Fibroblast of skin of right quadriceps (primary cell): ENCODE measurements at places on chromosomes 16 and 17.

DNA sequence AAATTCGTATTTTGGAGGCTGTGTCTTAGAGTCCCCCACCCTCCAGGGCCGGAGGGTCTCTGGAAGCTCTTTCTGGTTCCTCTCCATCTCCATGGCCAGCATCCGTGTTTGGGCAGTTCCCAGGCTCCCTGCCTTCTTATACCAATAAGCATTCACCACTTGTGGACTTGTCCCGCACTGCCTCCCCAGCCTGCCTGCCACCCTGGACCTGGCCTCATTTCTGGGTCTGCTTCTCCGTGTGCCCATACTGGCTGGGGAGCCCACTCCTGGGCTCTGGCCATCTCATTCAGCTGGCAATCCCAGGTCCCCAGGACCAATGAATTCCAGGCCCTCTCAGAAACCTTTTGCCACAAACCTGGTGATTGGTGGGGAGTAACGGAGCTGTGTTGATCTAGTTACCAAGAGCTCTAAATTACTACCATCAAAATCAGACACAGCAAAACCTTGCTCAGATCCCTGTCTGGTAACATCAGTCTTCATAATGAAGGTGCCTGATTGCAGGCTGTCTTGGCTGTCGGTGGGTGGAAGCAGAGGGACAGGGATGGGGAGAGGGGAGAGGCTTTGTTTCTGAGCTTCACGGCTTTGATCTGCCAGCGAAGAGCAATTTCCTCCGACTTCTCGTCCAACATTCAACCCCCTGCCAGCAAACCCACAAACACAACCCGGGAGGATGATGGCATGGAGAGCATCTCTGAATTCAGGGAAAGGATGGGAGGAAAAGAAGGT, 27.7 kb upstream of the CRHR1 start:
- DNase-seq = no peak

DNA sequence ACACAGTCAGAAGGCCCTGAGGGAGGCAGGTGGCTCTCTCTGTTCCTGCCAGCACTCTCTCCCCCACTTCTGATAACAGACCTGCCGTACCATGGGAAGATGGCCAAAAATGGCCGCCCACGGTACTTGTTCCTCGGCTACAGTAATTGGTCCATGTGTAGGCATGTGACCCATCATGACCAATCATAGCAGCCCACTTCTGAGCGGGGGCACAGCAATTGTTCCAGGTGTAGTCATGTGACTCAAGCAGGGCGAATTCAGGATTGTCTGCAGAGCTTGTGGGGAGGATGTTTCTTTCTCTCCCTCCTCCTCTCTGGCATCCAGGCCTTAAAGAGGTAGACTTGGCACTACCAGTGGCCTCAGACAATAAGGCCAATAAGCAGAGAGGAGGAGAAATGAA, 250.4 kb downstream of the MRTFB start:
- no peak for DNase-seq

DNA sequence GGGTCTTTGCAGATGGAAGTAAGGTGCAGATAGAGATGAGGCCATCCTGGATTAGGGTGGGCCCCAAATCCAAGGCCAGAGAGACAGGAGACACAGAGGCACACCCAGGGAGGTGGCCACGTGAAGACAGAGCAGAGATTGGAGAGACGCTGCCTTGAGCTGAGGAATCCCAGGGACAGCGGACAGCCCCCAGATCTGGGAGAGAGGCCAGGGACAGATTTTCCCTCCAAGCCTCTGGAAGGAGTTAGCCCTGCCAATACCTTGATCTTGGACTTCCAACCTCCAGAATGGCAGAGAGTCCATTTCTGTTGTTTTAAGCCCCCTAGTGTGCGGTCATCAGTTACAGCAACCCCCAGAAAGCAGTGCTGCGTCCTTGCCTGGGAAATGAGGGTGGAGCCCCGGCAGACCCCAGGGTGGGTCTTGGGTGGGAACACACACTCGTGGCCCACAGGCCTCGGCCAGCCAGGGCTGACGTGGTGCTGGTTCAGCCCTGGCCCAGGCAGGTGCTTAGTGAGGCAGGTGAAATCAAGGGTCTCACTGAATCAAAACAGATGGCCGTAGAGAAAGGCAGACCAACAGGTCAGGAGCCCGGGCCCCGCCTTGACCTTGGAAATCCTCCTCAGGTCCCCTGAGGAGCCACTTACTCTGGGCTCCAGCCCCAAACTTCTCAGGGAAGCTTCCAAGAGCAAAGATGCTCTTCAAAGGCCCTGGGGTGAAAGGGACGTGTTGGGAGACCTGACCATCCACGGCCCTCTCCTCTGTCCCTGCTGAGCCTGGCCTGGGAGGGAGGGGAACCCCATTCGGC, 169.3 kb downstream of the RBFOX3 start:
- DNase-seq = no peak

- DNase-seq = no peak
These were observed 9.3 kb downstream of the JPT1 start for GRCh38 chr17:75144816-75145512.

GRCh38 chr17:4258867-4259266, 4.9 kb downstream of the ANKFY1 start:
- no peak for DNase-seq

DNA sequence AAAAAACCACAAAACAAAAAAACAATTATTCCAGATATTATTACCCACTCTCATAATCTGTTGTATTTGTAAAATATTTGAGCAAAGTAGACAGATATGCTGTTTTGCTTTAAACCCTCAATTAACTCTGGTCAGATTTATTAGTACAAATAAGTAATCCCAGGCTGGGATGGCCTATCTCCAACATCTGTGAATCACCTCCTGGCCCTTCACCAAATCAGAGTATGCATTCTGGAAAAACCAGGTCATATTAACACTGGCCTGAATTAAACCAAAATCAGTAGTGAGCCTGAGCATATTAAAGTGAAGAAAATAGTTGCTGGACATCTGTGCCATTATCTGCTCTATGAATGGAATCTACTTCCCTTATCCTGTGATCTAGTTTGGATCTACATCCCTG, 41.0 kb downstream of the STAT3 start:
- DNase-seq = peak; percentile 89

DNA sequence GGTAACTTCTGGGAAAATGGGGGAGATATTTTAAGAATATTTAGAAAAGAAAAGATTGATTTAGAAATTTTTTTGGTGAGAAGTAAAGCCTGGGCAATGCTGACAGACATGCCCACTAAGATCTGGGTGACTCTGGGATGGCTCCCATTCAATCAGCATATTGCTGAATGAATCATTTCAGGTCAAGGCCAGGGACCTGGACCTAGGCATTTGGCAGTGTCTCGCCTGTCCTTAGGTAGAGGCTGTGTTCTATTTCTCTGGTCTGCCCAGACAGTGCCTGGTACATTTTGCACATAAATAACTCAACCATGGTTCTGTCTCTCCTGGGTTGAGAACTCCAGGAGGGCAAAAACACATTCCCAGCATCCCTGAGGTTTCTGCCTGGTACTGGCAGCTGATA, 39.9 kb downstream of the SMPD3 start:
- DNase-seq = no peak

DNA sequence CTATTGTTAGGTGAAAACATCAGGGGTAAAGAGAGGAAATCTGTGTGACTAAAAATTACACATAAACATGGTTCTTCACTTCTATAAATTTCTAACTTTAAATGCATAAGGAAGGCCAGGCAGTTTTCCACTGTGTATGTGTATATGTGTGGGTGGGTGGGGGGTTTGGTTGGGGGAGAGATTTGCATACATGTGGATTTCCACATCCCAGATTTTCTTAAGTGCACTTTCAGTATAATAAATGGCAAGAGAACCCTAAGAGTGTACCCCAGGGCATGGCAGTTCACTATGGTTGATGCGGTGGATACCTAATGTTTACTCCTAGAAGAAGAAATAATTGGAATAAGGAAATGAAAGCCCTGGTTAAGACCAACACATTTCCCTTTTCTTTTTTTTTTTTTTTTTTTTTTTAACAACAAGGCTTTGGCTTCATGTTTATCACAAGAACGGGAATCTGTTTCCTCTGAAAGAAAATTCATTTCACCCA, 451.8 kb upstream of the CCL2 start:
- DNase-seq = no peak

DNA sequence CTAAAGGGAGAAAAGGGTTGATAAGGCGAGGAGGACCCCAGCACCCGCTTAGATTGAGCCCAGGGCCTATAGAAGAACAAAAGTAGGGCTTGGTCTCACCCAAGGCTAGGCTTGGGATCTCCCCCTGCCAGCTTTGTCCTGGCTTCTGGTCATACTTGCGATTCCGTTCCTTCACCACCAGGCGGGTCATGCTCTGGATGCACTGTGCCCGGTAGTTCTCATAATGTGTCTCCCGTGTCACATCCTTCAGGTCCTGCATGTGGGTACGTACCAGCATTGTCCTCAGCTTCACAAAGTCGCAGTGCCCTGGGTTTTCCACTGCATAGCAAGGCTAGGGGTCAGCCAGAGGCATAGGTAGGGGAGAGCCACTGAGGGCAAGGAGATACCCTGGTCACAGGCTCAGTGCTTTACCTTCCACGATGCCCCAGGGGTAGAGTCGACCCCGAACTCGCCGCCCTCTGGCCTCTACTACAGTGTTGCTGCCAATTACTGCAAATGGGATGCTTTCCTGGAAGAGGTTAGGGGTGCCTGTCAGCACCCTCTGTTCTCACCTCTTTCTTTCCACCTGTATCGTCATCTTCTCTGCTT, 6.5 kb upstream of the MTMR4 start:
- DNase-seq = peak; percentile 22
